ENCODE measurements at places on chromosomes 6 and 20.

DNA sequence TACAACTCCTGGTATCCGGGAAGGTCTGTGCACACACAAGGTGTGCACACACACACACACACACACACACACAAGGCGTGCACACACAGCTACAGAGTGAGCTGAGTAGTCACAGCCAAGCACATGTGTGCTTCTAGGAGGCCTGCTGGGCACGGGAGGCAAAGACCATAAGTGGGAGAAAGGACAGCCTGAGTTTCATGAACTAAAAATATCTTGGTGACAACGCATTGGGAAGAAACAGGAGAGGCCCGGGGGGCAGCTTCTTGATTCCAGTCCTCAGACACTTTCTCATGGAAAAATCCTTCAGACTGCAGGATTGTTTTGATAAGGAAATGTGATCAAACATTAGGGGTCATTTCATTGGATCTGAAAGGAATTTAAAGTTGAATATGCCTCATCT, 2.6 kb downstream of the TRAF3IP2 start:
- DNase-seq, result no peak

DNA sequence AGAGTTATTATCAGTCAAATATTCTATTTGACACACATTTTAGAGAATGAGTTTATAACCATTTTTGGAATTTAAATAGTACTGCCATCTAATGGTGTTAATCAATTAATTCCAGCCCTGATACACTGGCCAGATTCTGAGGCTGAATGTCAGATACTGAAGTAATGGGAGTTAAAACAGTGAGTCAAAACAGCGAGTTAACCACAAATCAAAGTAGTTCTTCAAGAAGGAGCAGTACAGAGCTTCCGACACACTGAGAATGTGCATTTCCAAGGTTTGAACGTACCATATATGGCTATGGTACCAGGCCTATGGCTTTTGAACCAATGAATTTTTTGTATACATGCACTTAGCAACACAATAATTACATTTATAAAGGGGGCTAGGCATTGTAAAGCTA, 11.3 kb upstream of the CEP43 start:
- no peak for DNase-seq

- no peak for DNase-seq
Observed at GRCh38 chr6:133891927-133892812, 3.3 kb downstream of the TCF21 start.

GRCh38 chr20:49106328-49106727, 60.2 kb downstream of the CSE1L start:
- no peak for DNase-seq

DNA sequence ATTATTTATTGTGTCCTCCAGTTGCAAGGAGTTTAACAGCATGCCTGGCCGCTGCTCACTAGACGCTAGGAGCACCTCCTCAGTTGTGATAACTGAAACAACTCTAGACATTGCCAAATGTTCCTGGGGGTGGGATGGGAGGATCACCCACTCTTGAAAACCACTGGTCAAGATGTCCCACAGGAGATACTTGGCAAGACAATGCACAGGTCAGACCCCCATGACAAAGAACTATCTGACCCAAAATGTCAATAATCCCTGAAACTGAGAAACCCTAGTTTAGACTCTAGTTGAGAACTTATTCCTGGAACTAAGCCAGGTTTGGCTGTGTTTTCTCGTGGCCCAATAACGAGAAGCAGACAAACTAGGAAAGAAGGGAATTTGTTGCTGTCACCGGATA, 9.5 kb upstream of the FKBPL start:
- no peak for DNase-seq

GRCh38 chr6:71531006-71531405, 242.4 kb downstream of the OGFRL1 start:
- no peak for DNase-seq

- no peak for DNase-seq
Observed at GRCh38 chr20:62738025-62738881, 29.6 kb downstream of the NTSR1 start.
